Peyer's patch (tissue), 4 donors: ENCODE measurements at places on chromosomes 4 and X. TPM values are rescaled to one million over a fixed set of nuclear protein-coding genes. Genes with fewer than 3 reads are reported as not detected.

DNA sequence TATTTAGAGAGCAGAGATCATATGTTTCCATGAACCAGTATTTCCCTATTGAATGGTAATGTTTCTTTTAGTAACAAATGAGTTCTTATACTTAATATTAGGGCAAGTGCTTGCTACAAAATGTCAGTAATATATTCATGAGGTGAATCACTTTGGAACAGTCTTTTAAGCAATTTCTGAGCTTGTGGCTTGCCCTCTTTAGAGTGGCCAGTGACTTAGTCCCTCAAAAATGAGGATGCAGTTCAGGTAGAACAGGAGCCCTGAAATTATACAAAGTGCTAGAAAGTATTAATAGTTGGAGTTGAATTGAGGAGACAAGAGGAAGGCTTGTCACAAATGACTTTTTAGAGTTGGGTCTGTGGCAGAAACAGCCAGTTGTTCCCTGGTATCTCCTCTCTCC is 53.4 kb upstream of the PITX2 start:
- DNase-seq, result no peak
- no peak overlapping the region for H3K27ac ChIP-seq
- no peaks in the 10 kb centered on the region for H3K27me3 ChIP-seq
- H3K36me3 ChIP-seq, result no peaks in the 10 kb centered on the region

DNA sequence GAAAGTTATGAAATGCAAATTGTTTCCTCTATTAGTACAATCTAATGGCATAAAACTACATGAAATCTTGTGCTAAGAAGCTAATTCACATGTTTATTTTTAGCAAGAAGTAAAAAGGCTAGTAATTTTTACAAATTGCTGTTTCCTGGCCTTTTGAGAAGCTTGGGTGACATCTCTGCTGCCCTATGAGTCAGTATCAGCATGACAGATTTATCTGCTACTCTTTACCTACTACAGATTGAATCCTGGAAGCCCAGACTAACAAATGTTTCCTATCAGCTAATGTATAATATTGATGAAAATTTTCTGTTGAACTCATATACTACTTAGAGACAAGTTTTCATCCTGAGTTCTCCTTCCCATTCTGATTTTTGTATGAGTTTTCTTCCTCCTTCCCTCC is 232.4 kb downstream of the DCTD start:
- no peak for DNase-seq
- no peak overlapping the region for H3K27ac ChIP-seq

DNA sequence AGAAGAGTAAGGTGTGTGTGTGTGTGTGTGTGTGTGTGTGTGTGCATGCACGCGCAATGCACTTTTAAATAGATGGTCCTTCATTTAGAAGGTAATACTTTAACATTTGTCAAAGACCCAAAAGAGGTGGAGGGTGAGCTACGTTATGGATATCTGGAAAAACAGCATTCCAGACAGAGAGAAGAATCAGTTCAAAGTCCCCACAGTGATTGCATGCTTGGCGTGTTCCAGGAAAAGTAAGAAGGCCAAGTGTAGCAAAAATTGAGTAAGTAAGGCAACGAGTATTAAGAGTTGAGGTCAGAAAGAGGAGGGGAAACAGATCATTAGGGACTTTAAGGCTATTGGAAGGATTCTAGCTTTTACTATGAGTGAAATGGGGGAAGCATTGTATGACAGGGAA is 21.9 kb upstream of the GABRE start:
- H3K27ac ChIP-seq, result no peak overlapping the region
- no peak for DNase-seq
- H3K4me3 ChIP-seq, result no peak overlapping the region
- H3K36me3 ChIP-seq, result no peaks in the 10 kb centered on the region

- H3K4me1 ChIP-seq, result no peaks in the 10 kb centered on the region
- H3K36me3 ChIP-seq, result no peaks in the 10 kb centered on the region
- no peaks in the 10 kb centered on the region for H3K27me3 ChIP-seq
- DNase-seq, result peak; percentile 51
- no peak overlapping the region for H3K27ac ChIP-seq
- H3K4me3 ChIP-seq, result no peak overlapping the region
Measured at GRCh38 chrX:150503898-150504219, 64.6 kb upstream of the MTM1 start.

GRCh38 chr4:25666031-25666630 is 10.5 kb downstream of the SLC34A2 start:
- H3K36me3 ChIP-seq, result no peaks in the 10 kb centered on the region
- no peaks in the 10 kb centered on the region for H3K4me1 ChIP-seq
- DNase-seq, result no peak

C4orf36 gene
- total RNA-seq, result not detected
